Activated naive CD4-positive, alpha-beta T cell treated with anti-CD3 and anti-CD28 coated beads, Interleukin-2, amount 50 U/mL, for 72 hours (primary cell): ENCODE measurements at places on chromosomes 13 and 19. TPM values are rescaled to one million over a fixed set of nuclear protein-coding genes. Genes with fewer than 3 reads are reported as not detected.

The ONECUT3 gene
- not detected for total RNA-seq

The IL12RB1 gene
- total RNA-seq, result 14.6 TPM

The CLEC11A gene
- total RNA-seq, result 0.55 TPM

The SLC10A2 gene
- not detected for total RNA-seq

The ZBTB32 gene
- 181 TPM for total RNA-seq

The PLIN4 gene
- total RNA-seq, result not detected

The HCST gene
- total RNA-seq, result 48.5 TPM

The NECTIN2 gene
- 0.89 TPM for total RNA-seq
